ENCODE measurements at places on chromosomes 4 and X.

DNA sequence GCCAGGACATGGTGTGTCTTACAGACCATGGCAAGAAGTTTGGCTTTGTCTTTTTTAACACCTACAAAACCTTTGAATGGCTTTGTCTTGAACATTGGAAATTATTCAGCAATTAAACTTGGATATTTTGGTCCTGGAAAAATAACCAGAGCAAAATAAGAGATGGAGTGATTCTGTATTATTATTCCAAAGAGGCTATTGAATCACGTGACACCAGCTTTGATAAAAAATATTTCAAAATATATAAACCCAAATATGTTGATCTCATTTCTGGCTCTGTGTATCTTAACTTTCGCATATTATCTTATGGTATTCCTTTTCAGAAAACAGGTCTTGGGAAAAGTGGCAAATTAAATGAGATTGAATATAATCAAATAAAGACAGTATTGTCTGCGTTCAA lies 32.6 kb upstream of the GIMD1 start:
- no peak for DNase-seq

DNA sequence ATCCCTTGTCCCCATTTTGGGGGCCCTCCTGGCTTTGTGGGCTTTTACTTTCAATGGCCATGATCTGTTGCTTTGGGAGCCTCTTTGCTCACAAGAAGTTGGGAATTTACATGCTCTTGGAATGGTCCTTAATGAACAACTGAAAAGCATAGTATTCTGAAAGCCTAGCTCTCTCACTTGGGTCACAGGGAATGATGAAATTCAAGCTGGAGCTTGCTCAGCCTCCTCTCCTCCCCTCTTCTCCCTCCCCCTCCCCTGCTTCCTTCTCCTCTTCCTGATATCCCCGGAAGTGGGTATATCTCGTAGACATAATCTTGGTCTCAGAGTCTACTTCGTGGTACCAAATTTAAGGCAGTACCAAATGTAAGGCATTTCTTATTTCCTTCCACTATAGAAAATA lies 400.6 kb upstream of the NR3C2 start:
- DNase-seq, result no peak

GRCh38 chrX:11395859-11396258 lies 102.6 kb downstream of the AMELX start:
- DNase-seq, result no peak

DNA sequence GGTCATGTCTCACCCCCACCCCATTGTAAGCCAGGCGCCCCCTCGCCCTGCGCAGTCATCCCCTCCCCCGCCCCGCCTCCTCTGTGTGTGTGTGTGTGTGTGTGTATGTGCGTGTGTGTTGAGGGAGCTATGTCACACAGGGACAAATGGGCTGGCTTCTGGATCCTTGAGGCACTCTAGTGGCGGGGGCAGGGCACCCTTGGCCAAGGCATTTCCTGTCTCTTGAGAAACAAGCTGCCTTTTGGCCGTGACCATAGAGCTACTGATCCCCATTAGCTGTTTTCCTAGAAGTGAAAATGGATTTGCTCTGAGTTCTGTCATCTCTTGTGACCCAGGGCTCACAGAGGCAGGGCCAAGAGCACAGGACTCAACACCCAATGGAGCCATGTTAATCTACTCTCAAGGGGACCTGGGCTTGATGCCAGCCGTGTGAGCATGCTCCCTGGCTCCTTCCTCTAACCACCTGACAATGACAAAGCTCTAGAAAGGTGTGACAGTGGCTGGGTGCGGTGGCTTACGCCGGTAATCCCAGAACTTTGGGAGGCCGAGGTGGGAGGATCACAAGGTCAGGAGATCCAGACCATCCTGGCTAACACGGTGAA lies 162.5 kb upstream of the BCOR start:
- no peak for DNase-seq

GRCh38 chr4:154294652-154295350 lies 196.8 kb downstream of the DCHS2 start:
- no peak for DNase-seq

DNA sequence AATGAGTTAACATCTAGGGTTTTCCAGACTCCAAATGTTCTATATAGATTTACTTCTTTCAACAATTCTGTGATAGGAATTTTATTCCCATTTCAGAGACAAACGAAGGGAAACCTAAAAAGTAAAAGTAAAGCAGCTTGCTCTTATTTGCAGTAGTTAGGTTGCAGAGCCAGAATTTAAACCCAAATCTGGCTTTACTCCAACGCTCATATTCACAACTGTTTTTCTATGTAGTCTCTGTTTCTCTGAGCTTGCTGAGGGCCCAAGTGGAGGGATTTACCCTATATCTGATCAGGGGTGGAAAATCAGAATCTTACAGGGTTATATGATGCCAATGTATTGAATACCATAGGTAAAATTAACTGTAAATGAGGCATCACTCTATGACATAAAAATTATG lies 599.1 kb upstream of the GRIA3 start:
- peak; percentile 16 for DNase-seq

- no peak for DNase-seq
Measured at GRCh38 chrX:15398874-15399273, 14.7 kb upstream of the VEGFD start.

- no peak for DNase-seq
Measured at GRCh38 chr4:99403380-99404184, 31.6 kb downstream of the ADH7 start.

GRCh38 chr4:183147196-183147595 lies 48.1 kb downstream of the WWC2 start:
- DNase-seq, result no peak
